ENCODE measurements at places on chromosomes 4 and X.

DNA sequence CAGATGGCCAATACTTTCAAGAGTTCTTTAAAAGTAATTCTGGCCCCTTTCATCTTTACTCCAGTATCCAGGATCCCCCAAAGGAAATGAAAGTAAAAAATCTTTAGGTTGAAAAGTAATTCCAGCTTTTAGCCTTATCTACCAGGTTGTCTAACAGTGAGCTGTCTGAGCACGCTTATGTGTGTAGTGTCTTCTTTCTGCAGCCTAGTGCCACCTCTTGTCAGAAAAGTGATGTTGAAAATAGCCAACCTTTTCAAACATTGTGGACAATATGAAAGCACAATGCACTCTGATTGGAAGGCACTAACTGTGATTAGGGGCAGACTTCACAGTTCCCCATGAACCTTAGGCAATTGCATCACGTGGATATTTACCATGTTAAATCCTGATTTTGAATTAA is 92.1 kb downstream of the RELL1 start:
- DNase-seq = no peak

DNA sequence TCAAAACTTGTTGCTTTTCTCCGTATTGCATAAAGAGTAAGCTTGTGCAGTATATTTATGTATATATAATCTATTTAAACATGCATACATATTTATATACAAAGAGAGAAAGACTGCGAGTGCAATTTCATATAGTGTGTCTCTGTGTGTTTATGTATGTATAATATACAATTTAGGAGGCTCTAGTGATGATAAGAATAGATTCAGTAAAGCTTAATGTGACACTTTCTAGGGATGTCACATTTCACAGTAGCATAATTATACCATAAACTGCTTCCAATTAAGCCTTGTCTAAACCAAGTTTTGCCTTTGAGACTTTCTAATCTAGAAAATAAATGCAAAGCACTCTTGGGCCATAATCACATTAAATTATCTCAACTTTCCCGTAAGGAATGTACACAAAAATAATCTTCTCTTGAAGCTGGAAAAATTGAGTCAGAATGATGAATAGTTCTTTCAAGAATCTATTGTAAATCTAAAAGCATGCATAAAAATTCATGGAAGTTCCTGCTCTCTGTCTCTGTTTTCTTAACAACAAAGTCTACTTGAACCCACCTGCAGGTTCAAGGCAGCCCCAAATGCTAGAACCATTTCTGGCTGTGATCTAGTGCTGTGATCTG is 114.1 kb upstream of the NPY2R start:
- DNase-seq = no peak

GRCh38 chr4:135949931-135950330 is 1582.4 kb downstream of the PCDH18 start:
- DNase-seq = no peak

DNA sequence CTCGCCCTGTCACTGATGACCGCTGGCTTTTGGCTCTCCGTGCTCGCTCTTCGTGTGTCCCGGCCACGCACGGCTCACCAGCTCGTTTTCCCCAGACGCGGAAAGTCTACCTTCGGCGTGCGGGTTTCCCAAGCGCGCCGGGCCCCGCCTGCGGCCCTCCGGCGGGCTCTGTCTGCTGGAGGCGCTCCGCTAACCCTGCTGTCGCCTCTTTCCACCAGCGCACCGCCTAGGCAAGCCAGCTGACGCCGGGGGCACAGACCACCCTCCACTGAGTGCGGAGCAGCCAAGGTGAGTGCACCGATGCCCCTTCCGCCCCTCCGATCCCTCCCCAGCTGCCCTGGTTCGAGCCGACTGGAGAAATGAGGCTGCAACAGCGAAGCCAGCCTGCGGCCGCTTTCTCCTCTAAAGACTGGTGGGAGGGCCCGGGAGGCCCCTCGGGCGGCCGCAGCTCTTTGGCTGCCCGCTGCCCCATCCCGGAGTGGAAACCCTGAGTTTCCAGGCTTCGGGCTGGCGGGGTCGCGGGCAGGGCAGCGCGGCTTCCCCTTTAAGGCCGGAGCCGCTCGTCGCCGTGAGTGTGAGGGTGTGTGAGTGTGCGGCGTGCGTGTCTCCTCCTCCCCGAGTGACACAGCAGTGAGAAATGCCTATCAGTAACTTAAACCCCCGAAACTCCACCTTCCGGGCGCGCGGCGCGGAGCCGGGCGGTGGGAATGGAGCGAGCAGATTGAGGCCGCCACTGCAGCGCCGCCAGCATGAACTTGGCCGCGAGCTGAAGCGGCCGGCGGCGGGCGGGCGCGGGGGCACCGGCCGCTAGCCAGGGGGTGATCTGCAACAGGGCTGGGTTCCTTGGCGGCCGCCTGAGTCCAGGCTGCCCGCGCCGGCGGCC is at the start of gene MAMLD1:
MAMLD1 (plus strand) TSS at position 719 of the 883 bp plus-strand sequence. CDS start 82,200 bp downstream, outside the sequence.
- no peak for DNase-seq

GRCh38 chr4:125992891-125993290 is 678.1 kb downstream of the FAT4 start:
- DNase-seq = no peak

DNA sequence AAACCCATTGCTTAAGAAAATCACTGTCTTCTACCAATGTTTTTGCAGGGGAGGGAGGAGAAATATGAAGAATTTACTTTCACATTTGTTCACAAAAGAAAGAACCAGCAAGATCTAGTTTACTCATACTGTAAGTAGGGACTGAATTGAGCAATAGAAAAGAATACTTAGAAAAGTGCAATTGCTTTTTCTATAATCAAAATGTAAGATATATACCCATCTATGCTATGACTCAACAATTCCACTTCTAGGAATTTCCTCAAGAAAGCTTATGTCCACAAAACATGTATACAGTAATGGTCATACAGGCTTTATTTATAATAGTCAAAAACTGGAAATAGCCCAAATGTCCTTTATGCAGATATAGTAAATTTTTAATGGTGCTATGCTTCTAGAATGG is 196.4 kb downstream of the LRBA start:
- DNase-seq = no peak

GRCh38 chrX:51456814-51457213 is 39.6 kb downstream of the NUDT11 start:
- DNase-seq = no peak

- no peak for DNase-seq
Observed at GRCh38 chrX:136735601-136736000, 45.1 kb downstream of the ARHGEF6 start.

DNA sequence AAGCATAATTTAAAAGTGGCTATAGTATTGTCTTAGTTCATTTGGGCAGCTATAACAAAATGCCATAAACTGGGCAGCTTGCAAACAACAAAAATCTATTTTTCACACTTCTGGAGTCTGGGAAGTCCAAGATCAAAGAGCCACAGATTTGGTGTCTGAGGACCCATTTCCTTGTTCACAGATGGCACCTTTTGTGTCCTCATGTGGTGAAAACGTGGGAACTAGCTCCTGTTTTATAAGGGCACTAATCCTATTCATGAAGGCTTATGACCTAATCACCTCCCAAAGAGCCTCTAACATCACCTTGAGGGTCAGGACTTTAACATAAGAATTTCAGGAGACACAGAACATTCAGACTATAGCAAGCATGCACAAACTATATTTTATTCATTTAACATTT is 126.5 kb upstream of the WDFY3 start:
- no peak for DNase-seq

DNA sequence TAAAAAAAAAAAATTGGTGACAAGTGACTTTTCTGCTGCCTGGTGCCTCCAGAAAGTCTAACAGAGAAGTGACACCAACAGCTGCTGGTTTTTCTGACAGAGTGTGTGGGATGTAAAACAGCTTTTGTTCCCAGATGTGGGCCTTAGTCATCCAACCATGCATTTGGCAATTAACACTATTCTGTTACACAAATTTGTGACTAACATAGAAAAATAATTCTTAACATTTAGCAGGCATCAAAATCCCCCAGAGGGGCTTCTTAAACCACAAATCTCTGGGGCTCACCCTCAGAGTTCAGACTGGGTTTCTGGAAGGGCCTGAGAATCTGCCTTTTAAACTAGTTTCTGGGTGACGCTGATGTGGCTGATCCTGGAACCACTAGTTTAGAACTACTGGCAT is 100.5 kb upstream of the PCDH7 start:
- DNase-seq = no peak

GRCh38 chr4:129532573-129532972 is 436.6 kb downstream of the C4orf33 start:
- DNase-seq = no peak

DNA sequence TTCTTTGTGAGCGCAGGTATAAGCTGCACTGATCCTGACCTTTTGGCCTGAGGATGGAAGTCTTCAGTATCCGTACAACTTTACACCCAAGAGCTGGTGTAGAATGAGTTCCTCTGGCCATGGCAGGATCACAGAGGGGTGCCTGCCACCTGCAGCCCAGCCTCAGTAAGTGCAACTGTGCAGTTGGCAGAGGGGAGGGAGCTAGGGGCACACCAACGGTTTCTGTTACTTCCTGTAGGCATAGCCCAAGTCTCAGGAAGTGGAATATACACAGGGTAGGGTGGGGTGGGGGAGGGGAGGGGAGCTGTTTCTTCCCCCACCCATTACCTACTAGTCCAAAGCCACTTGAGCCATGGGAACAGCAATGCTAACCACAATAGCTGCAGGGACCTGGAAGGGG is 85.4 kb upstream of the GBA3 start:
- DNase-seq = no peak

DNA sequence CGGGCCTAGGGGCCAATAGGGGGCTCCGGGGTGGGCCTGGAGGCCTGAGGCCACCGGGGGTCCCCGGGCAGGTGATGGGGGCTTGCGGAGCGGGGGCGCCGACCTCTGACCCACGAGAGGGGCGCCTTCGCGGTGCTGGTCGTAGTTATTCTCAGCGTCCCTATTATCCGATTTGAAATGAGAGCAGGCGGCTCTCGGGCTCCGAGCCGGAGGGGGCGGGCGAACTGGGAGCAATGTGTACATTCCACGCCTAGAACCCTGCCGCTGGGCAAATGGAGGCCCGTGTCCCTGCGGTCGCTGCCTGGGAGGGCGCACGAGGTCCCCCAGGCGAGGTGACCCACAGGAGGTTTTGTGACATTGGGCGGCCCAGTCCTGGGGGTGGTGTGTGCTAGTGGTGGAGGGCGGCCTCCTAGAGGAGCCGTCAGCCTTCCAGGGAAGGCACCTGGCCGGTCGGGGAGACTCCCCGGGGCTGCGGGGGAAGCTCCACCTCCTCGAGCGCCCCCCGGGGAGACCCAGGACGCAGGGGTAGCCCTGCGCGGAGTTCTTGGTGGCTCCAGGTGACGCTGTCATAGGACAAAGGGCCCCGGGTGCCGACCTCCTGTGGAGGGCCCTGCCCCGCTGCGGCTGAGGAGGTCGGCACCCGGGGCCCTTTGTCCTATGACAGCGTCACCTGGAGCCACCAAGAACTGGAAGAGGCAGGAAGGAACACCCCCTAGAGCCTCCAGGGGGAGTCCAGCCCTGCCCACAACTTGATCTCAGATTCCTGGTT is 102.6 kb upstream of the PRKX start:
- DNase-seq = peak; percentile 42

DNA sequence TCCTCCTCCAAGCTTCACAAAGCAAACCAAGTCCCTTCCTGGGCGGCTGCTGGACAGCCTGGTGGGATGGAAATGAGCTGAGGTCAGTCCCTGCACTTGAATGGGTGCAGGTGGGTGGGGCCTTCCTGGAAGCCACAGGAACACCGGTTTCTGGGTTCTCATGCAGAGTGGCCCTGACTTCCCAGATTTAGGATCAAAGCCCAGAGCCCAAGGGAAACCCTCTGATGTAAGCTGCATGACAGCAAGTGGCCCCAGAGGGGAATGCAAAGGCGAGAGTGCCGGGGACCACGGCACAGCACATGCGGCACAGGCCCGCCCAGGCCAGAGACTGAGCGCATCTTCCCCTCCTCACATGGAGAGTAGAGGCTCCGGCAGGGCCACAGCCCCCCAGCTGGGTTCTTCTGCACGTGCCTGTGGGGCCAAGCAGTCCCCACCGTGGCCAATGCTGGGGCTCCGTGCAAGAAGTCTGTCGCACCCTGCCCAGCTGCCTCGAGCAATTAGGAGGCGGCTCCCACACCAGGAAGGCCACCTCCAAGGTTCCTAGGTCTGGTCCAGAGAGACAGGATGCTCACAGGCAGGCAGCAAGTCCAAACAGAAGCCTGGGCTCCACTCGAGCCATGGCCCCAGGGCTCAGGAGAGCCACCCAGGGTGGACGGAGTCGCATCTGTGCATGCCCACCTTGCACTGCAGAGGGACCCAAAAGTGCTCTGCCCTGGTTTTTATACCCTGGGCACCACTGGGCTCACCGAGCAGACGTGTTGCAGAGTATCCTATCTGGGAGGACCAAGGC is 83.0 kb downstream of the HTRA3 start:
- DNase-seq = no peak

DNA sequence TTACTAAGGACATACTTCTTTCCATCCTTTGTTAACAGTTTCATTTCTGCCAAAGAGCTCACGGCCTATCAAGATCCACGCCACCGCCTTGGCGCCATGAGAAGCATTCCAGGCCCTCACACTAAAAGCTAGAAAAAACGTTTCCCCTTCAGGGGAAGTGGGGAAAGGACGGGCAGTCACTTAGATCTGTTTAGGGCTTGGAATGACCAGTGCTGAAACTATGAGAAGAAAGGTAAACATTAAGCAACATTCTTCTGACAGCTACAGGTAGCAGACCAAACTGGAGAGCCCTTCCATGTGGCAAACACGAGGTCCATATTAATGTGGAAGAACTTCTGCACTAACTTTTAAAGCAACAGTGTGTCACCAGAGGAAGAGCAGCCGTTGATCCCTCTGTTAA is 146.7 kb downstream of the SH3KBP1 start:
- DNase-seq = no peak

GRCh38 chr4:73621357-73621756 is 1.1 kb upstream of the RASSF6 start:
- DNase-seq = no peak
